ENCODE measurements at places on chromosomes 2 and 18.

- no peak for DNase-seq
Measured at GRCh38 chr2:439077-439476, 151.2 kb upstream of the ALKAL2 start.

GRCh38 chr2:26246818-26247217 lies 2.1 kb downstream of the HADHB start:
- DNase-seq = no peak

DNA sequence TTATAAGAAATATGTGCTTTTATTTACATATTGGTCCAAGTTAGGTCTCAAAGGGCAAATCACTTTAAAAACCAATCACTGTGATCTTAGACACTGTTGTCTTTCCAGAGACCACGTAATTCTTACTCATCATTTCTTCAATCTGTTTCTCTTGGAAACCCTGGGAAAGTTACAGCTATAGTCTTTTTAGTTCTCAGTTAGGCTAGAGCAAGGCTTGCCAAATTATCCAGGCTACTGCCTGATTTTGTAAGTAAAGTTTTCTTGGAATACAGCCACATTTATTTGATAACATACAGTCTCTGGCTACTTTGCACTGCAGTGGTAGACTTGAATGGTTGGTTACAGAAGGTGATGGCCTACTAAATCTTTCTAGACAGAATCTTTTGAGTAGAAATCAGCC lies 106.0 kb downstream of the KIAA1328 start:
- DNase-seq = no peak

DNA sequence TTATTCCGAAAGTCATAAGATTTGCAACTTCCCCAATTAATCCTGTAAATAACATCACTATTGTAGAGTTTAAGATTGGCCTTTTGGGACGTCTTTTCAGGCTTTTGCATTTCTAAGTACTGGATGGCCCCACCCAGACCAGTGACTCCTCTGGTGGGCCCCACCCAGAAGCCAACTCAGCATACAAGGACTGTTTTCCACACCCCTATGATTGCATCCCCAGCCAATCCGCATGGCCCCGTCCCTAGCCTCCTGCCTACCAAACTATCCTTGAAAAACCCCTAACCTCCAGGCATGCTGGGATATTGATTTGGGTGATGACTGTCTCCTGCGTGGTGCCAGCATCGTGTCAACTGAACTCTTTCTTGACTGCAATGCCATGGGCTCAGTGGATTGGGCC lies 24.5 kb upstream of the TGIF1 start:
- no peak for DNase-seq

- no peak for DNase-seq
Measured at GRCh38 chr18:11955239-11956029, 25.9 kb upstream of the IMPA2 start.

DNA sequence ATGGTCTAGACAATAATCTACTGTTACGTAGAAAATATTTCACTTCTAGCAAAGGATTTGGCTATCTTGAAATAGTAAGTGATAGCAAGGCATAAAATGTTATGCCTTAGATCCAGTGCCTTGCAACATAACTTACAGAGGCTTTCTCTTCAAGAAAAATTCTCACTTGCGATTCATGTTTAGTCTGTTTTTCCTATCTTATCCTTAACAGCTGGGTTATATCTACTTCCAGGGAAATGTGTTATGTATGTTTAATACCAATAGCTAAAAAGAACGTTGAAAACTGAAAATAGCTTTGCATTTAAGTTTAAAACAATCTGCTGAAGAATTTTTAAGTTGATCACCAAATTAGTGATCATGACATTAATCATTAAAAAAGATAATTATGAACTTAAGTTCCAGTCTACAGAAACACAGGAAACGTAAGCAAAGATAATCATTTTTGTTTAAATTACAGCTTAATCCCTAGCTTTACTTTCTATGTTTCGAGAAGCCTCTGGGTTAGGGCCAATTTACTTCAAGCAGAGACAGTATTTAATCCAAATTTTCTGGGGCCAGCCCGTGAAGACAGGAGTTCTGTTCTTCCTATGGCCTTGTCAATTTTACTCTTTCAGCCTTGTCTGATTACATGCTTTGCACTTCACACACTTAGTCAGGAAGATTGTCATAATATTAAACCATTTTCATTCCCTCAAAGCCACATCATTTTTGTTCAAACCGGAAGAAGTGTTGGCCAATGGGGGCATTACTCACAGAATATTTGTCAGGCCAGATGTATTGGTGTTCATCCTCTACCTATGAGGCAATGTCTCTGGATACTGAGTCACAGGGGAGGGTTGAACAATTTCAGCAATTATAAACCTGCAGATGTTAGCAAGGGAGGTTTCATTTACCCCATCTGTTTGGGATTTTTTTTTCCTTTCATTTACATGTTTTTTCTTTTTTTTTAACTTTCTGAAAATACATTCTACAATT lies 1132.9 kb upstream of the ZEB2 start:
- DNase-seq = no peak

- no peak for DNase-seq
Measured at GRCh38 chr2:135685361-135685760, 56.3 kb upstream of the UBXN4 start.

GRCh38 chr2:213147538-213147937 lies 3.9 kb downstream of the IKZF2 start:
- DNase-seq = no peak

- no peak for DNase-seq
Measured at GRCh38 chr2:3751806-3752205, 48.4 kb downstream of the DCDC2C start.

- DNase-seq = no peak
Measured at GRCh38 chr2:44692821-44693220, 248.7 kb upstream of the SIX3 start.

DNA sequence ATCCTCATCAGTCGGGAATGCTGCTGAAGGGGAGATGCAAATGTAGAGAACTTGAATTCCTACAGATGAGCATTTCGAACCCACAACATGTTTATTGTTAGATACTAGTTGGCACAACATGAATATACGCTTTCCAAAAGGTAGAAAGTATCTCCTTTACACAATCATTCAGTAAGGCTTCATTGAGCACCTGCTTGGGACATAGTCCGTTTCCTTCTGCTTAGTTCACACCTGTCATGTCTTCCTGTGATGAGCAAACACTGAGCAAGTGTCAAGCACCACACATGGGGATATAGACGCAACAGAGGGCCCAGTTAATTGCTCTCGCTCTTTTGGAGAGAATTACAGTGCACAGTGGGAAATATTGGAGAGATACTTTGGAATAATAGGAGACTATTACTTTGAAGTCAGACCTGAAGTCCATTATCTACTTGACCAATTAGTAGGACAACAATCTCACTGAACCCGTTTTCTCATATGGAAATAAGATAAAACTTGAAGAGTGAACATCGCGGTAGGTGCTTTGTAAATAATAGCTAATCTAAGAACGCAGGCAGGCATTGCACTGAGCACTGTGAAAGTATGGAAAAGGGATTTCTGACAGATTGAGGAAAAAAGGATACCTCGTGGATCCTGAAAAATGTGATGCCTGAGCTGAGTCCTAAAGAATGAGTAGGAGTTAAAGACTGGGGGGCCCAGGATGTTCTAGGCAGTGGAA lies 1.2 kb downstream of the CPSF3 start:
- DNase-seq = no peak

- DNase-seq = no peak
Measured at GRCh38 chr2:143468341-143468888, 339.2 kb downstream of the ARHGAP15 start.

GRCh38 chr2:156445296-156446220 lies 9.4 kb downstream of the GPD2 start:
- DNase-seq = no peak

- DNase-seq = no peak
Measured at GRCh38 chr2:133380991-133381390, 187.3 kb downstream of the NCKAP5 start.

- DNase-seq = no peak
Measured at GRCh38 chr2:212931271-212931670, 220.1 kb downstream of the IKZF2 start.

- DNase-seq = no peak
Measured at GRCh38 chr2:234060236-234060635, 9.7 kb downstream of the SPP2 start.

DNA sequence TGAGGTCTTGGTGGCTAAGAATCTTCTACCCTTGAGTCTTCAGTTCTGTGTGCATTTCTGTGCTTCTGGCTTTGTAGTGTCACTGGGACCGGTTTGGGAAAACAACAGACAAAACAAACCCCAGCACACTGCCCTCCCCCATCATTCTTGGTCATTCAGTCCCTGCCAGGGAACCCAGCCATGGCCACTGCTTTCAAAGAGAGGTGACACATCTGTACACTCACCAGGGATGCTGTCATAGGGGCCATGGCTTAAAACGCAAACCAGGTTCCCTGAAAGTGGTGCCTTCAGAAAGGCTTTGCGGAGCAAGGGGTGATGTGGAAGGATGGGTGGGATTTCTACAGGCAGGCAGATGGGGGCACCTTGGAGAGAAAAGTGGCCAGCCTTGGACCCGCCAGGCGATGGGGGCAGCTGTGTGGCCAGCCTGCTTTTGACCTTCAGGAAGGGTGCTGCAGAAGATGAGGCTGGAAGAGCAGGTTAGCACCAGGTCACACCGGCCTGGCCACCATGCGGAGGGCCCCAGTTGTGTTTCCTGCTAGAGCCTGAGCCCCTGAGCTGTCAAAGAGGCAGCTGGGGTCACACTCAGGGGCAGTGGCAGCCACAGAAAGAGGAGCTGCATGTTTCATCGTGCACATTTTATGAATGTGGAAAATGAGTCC lies 101.3 kb downstream of the INHBB start:
- DNase-seq = no peak

DNA sequence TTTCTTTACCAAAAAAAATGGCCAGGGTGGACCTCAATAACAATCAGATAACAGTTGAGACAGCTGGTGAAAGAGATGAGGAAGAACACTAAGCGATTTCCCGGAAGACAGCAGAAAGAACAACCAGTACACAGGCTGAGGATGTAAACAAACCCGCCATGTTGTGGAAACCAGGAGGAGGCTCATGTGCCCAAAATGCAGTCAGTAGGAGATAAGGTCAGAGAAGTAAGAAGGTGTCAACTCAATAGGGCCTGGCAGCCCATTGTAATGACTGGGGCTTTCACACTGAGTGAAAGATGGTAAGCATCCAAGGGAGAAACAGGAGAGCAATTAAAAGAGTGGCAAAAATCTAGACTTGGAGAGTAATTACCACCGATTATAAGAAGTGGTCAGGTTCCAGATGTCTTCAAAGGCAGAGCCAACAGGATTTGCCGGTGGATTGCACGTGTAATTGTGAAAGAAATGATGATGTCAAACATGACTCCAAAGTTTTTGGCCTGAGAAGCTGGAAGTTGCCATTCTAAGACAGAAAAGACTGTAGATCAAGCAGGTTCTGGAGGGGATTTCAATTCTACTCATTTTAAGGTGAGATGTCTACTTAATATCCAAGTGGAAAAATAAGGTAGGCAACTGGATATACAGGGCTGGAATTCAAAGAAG lies 77.7 kb upstream of the CYP1B1 start:
- DNase-seq = no peak

DNA sequence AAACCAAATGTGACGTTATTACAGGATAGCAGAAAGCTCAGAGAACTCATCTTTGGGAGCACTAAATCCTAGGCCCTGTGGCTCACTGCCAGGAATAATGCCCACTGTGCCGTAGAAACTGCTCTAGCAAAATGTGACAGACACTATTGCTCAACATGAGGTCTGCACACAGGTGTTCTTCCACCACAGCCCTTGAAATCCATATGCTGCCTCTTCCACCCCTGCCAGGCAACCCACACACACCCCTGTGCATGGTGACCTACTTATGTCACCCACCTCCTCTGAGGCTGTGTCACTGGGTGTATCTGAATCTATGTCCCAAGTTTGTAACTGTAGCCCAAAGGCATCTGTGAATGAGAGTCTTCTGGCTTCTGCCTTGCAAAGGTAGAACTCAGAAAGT lies 66.1 kb upstream of the MBOAT2 start:
- no peak for DNase-seq

- no peak for DNase-seq
Measured at GRCh38 chr2:88601286-88601685, 26.0 kb downstream of the EIF2AK3 start.

- no peak for DNase-seq
Measured at GRCh38 chr18:45839414-45840395, 14.2 kb downstream of the SIGLEC15 start.

- no peak for DNase-seq
Measured at GRCh38 chr2:235432741-235433520, 60.9 kb upstream of the AGAP1 start.

DNA sequence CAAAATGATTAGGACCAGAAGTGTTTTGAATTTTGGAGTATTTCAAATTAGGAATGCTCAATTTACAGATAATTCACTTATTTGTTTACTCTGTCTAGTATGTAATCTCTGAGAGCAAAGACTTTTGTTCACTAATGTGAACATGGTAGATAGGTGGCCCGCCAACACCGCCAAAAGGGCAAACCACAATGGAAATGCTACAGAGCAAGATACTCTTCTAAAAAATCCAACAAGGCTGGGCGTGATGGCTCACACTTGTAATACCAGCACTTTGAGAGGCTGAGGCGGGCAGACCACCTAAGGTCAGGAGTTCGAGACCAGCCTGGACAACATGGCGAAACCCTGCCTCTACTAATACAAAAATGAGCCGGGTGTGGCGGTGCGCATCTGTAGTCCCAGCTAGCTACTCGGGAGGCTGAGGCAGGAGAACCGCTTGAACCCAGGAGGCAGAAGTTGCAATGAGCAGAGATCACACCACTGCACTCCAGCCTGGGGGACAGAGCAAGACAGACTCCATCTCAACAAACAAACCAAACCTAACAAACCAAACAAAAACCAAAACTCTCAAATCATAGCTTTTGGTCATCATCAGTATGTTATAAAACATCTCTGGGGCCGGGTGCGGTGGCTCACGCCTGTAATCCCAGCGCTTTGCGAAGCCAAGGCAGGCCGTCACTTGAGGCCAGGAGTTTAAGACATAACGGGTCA lies 2.4 kb downstream of the CCT4 start:
- no peak for DNase-seq

DNA sequence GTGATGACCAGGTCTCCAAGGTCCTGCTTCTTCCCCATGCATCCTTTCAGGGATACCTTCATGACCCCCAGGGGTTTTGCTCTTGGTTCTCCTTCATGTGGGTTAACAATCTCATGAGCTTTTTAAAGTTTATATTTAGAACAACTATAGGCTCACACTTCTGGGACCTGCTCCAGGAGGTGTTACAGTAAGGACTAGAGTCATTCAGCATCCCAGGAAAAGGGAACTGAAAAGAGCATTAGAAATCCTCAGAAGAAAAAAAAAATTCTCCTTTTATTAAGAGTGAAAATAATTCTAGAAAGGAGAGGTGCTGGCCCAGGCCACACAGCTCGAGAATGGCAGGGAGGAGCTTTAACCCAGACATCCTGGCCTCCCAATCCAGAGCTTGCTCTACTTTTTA lies 66.5 kb downstream of the SETBP1 start:
- no peak for DNase-seq

DNA sequence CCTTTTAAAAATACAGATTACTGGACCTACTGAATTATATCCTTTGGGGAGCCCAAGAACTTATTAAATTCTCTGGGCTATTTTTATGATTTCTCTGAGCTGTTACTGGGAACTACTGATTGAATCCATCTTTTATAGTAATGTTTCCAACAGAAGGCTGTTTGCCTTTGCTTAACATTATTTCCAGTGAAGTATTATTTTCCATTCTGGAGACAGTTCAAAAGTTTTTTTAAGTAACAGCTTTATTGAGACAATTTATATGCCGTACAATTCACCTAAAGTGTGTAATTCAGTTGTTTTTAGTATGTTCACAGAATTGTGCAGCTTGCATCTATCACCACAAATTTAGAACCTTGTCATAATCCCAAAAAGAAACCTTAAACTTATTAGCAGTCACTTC lies 100.6 kb downstream of the BABAM2 start:
- no peak for DNase-seq
